ENCODE measurements at places on chromosomes 5 and 9.

- no peak for DNase-seq
These were observed 166.4 kb upstream of the RASA1 start for GRCh38 chr5:87101321-87101720.

DNA sequence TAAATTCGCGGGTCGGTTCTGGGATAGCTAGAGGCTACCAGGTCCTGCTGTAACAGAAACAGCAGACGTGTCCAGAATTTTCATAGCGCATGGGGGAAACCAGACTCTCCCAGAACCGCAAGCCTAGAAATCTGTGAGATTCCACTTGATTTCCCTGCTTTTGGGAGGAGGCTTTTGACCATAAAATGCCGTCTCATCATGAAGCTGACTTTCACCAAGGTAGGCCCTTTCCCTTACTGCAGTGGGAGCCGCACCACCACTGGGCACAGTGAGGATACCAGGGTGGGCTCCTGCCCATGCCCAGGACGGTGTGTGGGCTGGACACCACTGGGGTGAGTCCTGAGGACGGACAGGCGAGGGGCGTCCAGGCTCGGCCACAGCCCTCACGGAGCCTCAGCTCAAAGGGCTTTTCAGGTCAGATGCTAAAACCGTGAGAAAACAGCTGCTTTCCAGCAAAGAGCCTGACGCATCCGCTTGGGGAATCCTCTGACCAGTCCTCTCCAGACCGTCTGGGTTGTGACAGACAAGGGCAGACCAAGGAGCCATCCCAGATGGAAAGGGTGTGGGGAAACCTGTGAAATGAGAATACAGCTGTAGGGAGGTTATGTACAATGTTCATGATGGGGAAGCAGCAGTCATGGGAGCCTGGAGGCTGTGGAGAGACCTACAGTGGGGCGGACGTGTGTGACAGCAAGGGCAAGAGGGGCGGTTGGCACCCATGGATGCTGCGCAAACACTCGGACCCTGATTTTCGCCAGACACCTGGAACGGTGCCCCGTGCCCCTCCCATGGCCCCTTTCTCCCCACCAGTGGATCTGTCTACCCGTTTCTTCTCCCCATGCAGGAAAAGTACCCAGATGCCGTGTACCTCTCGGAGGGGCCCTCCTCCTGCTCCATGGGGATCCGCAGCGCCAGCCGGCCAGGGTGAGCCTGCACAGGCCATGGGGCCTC, 59.2 kb downstream of the IPPK start:
- no peak for DNase-seq

GRCh38 chr9:81141961-81142360, 547.4 kb downstream of the TLE1 start:
- no peak for DNase-seq

DNA sequence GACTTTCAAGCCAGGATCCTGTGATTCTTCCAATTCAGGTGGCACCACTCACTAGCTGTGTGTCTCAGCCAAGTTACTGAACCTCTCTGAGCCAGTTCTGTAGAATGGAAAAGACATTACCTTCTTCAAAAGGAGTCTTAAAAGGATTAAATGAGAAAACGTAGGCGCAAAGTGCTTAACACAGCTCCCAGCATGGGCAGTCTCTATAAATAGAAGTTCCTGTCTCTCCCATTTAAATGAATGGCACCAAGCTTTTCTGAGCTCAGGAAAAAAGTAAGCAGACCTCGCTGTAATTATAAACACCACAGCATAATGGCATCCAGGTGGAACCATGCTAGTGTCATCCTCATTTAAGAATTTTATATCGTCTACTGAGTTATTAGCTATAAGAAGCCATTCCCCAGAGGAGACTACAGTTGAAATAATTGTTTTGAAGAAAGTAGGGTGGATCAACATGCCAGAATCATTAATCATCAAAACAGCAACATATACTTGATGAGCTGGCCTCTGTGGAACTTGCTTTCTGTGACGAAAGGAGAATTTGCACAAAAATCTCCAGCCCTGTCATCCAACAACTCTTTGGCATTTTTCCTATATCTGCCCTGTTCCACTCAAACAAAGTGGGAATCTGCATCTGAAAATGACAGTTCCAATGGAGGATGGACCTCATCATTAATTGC, 188.9 kb downstream of the SPOCK1 start:
- DNase-seq, result no peak

- DNase-seq, result no peak
These were observed 32.4 kb upstream of the SLC25A51 start for GRCh38 chr9:37936376-37936775.

DNA sequence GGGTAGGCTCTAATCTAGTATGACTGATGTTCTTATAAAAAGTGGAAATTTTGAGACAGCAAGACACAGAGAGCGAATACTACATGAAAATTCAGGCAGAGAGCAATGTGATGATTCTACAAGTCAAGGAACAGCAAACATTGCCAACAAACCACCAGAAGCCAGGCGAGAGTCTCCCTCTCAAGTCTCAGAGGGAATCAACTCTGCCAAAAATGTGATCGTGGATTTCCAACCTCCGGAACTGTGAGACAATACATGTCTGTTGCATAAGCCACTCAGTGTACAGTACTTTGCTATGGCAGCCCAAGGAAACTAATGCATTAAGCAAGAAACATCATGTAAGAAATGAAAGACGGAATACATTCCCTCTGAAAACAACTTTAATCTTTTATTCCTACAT, 52.1 kb upstream of the CCNG1 start:
- no peak for DNase-seq

DNA sequence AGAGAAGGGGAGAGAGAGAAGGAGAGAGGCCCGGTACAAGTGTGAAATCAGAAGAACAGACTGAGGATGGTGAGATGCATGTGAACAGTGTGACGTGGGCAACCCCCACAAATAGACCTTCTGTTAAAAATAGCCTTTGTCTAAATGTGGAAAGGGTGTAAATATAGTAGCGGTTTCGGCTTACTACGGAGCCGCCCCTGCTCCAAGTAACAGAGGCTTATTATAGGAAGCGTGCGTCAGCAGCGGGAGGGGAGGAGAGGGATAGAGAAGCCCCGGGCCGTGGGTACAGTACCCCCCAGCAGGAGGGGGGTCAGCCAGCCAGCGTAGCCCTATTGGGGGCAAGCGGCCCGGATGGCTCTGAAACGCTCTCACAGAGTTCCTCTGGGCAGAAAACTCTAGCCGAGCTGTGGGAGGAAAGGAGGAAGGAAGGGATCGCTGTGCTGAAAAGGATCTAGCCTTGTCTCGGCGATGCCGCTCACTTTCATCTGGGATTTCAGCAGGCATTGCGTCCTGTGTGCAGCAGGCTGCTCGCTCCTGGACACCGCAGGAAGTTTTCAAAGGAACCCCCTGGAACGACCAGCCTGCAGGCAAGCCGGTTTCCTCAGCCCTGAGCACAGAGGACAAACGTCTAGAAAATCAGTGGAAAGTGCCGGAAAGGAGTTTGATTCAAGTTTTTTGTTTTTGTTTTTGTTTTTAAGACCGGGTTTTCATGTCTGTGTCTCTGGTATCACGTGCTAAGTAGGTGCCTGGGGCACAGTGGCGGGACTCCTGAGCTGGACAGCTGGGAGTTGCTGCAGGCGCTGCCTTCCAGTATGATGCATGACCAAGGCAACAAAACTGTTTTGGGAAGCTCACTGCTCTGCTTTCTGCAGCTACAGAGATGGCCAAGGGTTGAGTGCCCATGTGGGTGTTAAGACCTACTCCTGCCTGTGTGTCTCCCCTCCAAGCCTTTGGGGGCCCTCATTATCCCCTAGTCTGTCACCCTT, 146.6 kb downstream of the SEC61B start:
- DNase-seq, result no peak

DNA sequence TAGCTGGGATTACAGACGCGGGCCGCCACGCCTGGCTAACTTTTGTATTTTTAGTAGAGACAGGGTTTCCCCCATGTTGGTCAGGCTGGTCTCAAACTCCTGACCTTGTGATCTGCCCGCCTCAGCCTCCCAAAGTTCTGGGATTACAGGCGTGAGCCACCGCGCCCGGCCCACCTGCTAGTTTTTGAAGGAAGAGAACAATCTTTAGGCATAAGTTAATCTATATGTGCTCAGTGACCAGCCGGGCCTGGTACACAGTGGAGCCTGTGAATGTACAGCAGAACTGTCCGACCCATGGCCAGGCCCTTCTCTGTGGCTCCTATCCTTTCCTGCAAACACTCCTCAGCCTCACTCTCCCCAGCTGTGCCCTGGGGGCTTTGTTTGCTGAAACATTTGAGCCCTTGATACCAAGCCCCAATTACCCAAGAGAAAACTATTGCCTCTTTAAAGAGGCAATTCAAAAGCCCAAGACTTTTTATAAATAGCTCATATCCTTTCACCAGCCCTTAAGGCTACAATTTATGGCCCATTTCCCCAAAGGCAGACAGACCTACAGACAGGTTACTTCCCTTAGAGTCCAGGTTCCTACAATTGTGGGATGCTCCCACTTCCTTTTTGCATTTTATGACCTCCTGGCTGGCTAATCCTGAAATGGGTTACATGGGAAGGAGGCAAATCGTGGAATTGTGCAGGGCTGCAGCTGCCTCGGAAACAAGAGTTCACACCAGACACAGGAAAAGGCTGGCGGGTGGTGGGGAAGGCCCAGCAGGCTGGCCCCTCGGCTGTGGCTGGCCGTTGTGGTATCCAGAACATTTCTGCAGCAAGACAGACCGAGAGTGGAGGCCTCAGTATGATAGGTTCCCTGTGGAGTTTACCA, 37.5 kb downstream of the SPRY4 start:
- no peak for DNase-seq

DNA sequence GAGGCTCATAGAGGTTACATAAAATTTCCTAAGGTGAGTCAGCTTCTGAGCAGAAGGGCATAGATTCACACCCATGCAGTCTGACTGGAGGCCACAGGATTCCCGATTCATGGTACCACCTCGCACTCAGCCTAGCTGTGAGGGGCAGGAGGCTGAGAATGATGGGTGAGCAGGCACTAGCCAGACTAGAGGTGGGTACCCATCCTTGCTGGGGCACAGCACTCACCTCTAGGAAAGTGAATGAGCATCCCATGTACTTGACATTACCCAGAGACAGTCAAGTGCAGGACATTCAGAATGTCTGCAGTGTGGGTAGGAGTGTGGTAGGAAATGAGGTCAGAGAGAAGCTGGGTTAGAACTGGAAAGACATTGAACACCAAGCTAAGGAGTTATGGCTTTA, 255.5 kb downstream of the CDK5RAP2 start:
- no peak for DNase-seq

GRCh38 chr9:136587145-136587943, 41.5 kb upstream of the NOTCH1 start:
- no peak for DNase-seq

Data from stimulated activated CD4-positive, alpha-beta T cell treated with anti-CD3 and anti-CD28 coated beads, TNF-alpha, amount 100 ng/mL, for 48 hours (primary cell).